ENCODE measurements at places on chromosomes 2 and 18. TPM values are rescaled to one million over a fixed set of nuclear protein-coding genes. Genes with fewer than 3 reads are reported as not detected.

COL6A3 gene
- total RNA-seq = 0.43 TPM

DNA sequence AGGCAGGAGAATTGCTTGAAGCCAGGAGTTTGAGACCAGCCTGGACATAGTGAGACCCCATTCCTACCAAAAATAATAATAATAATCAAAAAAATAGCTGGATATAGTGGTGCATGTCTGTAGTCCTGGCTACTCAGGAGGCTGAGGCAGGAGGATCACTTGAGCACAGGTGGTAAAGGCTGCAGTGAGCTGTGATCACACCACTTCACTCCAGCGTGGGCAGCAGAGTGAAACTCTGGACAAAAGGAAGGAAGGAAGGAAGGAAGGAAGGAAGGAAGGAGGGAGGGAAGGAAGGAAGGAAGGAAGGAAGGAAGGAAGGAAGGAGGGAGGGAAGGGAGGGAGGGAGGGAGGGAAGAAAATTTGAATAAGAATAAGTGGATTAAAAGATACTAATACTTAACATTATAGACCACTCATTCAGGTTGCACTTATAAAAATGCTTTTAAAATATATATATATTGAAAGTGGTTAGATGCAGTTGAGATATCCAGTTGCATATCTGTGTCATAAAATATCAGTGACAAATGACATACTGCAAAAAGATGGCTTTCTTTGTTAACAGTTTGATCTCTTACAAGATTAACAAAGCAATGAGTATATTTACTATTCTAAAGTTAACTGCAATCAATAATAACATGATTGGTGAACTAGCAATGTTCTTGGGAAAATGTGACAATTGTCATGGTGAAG, 702.4 kb downstream of the CPS1 start:
- H3K4me1 ChIP-seq = no peaks in the 10 kb centered on the region
- no peak for DNase-seq
- no peaks in the 10 kb centered on the region for H3K27me3 ChIP-seq

- no peak overlapping the region for H3K27ac ChIP-seq
- H3K4me1 ChIP-seq = peaks cover 20% of the 10 kb centered on the region
- no peaks in the 10 kb centered on the region for H3K27me3 ChIP-seq
- H3K4me3 ChIP-seq = no peak overlapping the region
Measured at GRCh38 chr2:201228271-201228911, 31.9 kb upstream of the CASP8 start.

DNA sequence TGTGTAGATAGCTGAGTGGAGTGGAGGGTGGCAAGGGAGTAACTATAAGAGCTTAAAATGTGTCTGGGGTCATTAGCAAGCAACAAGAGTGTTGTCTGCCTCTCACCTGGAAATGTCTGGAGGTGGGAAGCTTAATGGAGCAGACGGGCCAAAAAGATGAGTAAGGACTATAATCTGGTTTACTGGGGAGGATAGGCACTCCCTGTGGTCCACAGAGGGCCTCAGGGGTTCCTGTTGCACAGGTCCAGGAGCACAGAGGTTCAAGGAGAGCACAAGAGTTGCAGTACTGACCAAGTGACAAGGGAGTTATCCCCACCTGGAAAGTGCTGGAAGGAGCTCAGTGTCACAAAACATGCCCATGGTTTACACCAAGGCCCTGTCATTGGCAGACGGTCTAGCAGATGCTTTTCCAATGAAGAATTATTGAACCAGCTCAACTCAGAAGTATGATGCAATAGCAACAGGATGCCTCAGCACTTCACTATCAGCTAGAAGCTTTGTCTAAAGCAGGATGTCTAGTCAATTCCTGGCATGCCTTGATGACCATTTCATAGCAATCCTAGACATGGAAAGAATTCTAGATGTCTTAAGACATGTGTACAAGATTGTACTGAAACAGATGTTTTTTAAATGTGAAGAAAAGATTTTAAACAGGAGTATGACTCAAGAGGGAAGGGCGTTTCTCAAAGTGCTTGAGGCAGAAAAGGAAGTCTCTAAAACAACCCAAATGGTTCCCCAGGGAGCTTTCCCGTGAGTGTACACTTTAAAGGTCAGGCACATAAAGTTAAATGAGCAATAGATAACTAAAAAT, 62.9 kb upstream of the SERPINE2 start:
- DNase-seq = no peak
- no peaks in the 10 kb centered on the region for H3K27me3 ChIP-seq
- H3K36me3 ChIP-seq = no peaks in the 10 kb centered on the region
- H3K27ac ChIP-seq = no peak overlapping the region
- H3K4me1 ChIP-seq = no peaks in the 10 kb centered on the region
